ENCODE measurements at places on chromosomes 11 and 22.

DNA sequence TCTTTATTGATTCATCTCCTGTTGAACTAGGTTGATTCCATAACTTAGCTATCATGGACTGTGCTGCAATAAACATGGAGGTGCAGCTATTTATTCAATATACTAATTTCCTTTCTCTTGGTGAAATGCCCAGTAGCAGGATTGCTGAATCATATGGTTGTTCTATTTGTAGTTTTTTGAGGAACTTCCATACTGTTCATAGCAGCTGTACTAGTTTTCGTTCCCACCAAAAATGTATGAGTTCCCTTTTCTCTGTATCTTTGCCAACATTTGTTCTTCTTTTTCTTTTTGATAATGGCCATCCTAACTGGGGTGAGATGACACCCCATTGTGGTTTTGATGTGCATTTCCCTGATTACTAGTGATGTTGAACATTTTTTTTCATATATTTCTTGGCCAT is 87.2 kb upstream of the NAV2 start:
- no peak for DNase-seq

- DNase-seq = peak; percentile 86
These were observed 31.8 kb downstream of the BID start for GRCh38 chr22:17742527-17742902.

DNA sequence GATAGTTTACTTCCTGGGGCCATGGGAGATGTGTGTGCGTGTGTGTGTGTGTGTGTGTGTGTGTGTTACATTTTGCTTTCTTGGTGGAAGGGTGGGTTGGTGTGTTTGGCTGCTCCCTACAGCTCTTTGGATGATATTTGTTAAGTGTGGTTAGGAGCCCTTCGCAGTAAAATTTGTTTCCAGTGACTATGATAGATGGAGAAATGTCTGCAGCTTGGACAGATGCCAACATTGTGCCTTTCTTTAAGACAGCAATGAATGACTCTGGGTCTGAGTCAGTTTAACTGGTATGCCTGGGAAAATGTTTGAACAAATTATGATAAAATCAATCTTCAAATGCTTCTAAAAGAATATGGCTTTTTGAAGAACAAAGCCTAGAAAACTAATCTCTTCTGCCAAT is 102.7 kb upstream of the TRPC6 start:
- no peak for DNase-seq

DNA sequence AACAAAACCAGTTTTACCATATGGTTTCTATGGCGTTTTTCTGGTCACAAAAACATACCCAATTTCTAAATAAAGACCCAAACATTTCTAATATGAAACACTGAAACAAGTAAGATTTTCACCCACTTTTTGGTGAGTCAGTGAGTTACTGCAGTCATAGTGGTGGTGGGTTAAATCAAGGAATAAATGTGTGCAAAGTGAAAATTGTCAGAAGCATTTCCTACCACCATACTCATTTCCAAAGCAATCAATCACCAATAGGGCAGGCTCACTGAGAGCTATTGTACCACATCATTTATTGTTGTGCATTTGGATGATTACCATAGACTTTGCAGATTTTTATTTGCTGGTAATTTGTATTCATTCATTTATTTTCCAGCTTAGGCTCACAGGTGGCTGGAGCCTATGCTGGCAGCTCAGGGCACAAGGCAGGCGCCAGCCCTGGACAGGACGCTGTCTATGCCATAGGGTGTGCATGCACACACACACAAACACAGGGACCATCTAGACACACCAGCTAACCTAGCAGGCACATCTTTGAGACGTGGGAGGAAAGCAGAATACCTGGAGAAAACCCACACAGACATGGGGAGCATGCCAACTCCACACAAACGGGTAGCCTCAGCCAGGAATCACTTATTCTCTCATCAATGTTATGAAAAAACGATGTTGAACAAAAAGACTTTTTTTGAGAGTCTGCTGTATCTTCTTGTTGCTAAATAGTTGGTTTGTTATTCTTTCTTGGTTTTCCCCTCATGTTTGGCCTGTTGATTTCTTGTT is 5.1 kb downstream of the FAM118B start:
- DNase-seq = no peak

- DNase-seq = peak; percentile 100
These were observed 7.9 kb downstream of the ATG16L2 start for GRCh38 chr11:72821920-72822799.

DNA sequence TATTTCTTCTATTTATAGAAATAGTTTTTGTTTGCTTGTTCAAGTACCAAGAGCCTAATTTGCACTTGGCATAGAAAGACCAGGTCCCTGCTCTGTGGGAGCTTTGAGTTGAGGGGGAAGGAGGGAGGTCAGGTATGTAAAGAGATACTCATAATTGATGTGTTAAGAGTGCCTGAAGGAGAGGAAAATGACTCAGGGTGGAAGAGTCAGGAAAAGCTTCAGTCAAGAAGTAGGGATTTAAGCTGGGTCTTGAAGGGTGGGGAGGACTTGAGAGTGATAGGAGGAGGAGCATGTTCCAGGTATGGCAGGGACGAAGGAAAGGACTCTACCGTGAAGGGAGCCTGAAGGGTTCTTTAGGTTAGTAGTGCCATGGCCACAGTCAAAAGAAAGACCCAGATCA is 9.0 kb downstream of the RBX1 start:
- no peak for DNase-seq

All from DMS53 (cell line).